ENCODE measurements at places on chromosomes 6 and 20. TPM values are rescaled to one million over a fixed set of nuclear protein-coding genes. Genes with fewer than 3 reads are reported as not detected.

Gene TMEM200A
- total RNA-seq = 3.5 TPM

Gene PSORS1C2
- total RNA-seq = 0.38 TPM

Gene GTF3C6
- 75.3 TPM for total RNA-seq

Gene TBX18
- total RNA-seq = 9.4 TPM

Gene HLA-DOA
- 7.3 TPM for total RNA-seq

Gene SYNJ2
- total RNA-seq = 33.7 TPM

Gene OPRM1
- total RNA-seq = not detected

Gene TRIM15
- total RNA-seq = not detected

Gene ULBP3
- 16.0 TPM for total RNA-seq

Gene PRICKLE4
- 20.7 TPM for total RNA-seq

Gene TEAD3
- 6.3 TPM for total RNA-seq

Gene SCGN
- 0.85 TPM for total RNA-seq

Gene E2F1
- total RNA-seq = 6.7 TPM

Gene DEF6
- 24.0 TPM for total RNA-seq

Gene SIRPG
- not detected for total RNA-seq

Gene NNAT
- total RNA-seq = 0.54 TPM

- no peak for DNase-seq
Measured at GRCh38 chr20:17171746-17172280, 55.0 kb upstream of the PCSK2 start.

DNA sequence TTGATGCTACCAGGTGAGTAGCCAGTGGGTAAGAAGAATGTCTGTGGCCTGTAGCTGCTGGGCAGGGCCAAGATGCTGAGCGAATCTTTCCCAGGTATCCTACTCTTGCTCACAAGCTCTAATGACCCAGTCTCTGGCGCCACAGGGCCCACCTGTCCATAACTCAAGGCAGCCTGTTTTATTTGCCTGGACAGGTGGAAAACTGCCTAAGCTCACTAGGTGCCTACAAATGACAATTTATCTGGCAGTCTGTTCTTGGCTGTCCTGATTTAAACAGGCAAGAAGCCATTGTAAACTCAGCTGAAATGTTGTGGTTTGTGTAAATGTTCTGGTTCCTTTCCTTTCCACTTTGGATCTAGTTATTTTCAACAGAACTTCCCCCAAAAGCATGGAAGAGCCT lies 113.3 kb downstream of the TCP11 start:
- DNase-seq = no peak

GRCh38 chr20:1934721-1935573 lies 39.7 kb downstream of the SIRPA start:
- no peak for DNase-seq

DNA sequence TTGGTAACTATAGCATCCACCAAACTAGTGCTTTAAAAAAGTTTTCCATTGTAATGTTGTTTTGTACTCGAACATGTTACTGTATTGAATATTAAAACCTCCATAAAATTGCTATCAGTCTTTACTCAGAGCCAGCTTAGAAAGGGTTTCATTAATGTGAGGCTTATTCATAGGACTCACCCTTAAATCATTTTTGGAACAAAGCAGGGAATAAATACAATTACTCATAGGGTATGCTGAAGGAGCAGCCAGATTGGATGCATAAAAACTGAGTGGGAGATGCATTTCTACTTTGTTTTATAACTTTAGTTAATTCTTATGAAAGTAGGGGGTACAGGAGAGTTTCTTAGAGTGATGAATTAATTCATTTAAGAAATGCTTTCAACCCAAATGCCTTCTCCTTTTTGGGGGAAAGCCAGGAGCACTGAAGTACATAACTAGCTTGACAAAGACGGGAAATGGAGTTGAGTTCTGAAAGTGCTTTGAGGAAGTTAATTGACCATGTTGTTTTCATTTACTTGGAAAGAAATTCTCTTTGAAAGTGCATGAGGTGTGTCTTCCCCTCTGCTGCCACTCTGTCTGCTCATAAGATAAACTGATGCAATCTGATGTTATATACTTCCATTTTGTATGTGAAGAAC lies 90.3 kb downstream of the RNF144B start:
- DNase-seq = no peak

GRCh38 chr6:163646133-163646532 lies 231.6 kb downstream of the QKI start:
- no peak for DNase-seq

DNA sequence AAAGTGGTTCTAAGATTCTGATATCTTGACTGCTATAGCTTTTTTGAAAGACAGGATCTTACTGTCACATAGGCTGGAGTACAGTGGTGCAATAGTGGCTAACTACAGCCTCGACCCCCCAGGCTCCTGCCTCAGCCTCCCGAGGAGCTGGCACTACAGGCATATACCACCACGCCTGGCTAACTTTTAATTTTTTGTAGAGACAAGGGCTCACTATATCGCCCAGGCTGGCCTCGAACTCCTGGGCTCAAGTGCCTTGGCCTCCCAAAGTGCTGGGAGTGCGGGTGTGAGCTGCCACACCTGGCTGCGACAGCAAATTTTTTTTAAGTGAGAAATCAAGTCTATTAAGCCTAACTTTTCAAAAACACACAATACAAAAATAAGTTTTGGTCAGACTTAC lies 106.6 kb downstream of the NOL4L start:
- DNase-seq = no peak

DNA sequence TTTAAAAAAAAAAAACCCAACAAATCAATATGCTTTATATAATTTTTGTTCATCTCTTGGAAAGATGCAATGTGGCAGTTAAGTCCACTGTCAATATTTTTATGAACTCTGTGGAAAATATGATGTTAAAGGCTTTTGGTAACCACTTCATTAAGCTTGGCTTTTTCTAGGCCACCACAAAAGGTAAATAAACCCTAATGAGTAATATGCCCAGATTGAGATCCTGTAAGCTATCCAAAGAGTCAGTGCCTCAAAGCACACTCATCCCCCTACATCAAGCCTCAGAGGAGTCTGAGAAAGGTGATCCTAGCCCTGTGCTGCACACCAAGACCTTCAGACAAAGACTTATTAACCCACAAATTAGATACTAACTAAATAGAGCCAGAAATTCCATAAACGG lies 121.1 kb downstream of the CDC5L start:
- DNase-seq = no peak

- DNase-seq = no peak
Measured at GRCh38 chr6:33320315-33321181, 3.0 kb upstream of the ZBTB22 start.

GRCh38 chr6:677919-678318 lies 15.0 kb downstream of the EXOC2 start:
- DNase-seq = no peak

DNA sequence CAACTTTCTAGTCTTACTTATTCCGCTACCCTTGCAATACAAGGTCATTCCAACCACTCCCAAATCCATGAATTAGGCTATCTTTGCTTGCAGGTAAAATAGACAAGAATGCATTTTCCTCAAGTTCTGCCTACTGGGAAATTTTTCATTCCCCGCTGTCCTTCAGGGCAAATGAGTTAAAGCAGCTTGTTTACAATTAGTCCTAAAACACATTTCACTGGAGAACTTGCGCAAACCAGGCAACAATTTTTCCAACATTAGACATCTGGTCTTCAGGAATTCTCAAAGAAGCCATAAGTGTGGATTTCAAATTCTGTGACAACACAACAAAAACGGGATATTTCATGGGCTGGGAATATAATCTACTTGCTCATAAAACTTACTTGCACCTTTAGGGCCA lies 20.4 kb downstream of the SPINT4 start:
- no peak for DNase-seq

DNA sequence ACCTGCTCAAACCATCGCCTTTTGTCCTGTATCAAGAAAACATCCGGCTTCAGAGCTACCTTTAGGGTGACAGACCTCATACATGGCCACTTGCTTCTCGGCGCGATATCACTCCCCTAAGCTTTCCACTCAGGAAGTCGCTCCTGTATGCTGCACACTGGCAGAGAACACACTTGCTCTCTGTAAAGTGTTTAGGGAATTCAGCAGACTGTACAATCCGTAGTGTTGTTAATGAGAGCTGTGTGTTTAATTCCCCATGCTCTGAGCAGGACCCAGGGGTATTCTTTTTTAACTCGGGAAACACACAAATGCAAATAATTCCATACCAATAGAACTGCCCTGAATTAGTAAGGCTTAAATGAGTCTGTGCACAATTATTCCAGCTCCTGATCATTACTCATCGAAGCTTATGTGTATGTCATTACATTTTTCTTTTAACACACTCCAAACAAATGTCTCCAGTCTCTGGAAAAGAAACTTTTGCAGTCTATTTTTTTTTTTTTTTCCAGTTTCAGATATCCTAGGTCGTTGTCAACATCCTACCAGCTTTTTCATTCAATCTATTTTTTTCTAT lies 338.7 kb upstream of the ARID1B start:
- DNase-seq = no peak

DNA sequence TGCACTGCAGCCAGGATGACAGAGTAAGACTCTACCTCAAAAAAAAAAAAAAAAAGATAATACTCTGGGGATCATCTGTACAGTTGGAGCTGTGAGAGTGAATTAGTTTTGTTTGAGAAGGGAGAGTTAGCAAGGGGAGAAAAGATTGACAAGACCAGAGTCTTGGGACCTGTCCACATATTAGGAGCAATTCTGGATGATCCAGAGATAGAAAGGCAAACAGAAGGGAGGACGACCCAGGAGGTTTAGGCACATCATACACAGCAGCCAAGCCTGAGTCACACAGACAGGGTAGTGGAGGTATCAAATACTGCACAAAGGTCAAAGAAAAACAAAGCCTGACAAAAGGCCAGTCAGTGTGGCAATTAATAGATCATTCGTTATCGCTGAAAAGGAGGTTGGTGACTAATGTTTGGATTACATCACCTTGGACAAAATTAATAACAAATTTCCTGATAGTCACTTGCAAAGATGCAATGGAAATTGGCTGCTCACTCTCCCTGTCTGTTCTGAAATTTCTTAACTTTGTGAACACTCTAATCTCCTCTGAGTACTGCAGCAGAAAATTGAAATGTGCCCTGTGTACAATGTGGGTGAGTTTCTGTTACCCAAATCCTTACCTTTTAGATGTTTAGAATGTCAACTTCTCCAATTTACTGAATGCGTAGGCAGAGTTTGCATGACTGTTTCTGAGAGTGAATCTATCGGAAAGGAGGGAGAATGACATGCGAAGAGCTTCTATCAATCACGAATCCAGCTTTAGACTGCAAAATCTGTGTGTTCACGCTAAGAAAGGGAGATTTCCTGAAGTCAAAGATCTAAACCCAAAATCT lies 105.4 kb downstream of the TSHZ2 start:
- no peak for DNase-seq

- no peak for DNase-seq
Measured at GRCh38 chr6:148251891-148252290, 90.7 kb upstream of the SASH1 start.

DNA sequence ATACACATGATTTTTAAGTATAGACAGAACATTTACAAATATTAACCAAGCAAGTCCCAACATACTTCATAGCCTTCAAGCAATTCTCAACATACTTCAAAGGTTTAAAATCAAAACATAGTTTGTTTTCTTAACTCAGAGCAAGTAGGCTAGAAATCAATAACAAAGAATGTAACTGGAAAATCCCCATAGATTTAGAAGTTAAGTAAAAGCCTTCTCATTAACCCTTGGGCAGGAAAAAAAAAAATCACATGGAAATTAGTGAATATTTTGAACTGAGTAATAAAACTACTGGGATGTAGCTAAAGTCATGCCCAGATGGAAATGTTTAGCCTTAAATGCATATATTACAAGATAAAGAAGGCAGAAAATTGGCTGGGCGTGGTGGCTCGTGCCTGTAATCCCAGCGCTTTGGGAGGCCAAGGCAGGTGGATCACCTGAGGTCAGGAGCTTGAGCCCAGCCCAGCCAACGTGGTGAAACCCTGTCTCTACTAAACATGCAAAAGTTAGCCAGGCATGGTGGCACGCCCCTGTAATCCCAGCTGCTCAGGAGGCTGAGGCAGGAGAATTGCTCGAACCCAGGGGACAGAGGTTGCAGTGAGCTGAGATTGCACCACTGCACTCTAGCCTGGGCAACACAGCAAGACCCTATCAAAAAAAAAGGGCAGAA lies 316.1 kb downstream of the TAF4 start:
- DNase-seq = no peak

DNA sequence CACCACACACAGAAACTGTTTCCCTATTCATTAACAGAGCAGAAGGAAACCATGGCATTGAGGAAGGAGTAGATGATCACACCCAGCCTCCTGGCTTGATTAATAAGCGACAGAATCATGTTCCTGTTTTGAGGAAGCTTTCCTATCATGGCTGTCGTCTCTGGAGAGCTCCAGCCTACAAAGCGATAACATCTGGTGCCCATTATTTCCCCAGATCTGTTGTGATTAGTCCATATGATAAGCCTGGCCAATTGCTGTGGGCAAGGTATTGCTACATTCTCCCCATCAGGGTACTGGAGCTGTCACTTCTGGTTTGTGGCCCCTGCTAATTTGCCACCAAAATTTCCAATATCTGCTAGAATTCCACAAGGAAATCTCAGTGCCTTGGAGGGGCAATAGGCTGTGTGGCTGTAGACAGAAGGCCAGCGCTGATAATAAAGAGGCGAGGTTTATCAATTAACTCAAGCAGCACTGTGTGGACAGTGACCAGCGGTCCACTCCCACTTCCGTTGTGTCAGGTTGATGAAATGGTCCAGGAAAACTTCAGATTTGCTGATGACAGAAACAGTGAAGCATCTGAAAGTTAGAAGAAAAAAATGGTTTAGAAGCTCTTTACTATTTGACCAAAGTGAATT lies 66.4 kb downstream of the OLIG3 start:
- no peak for DNase-seq

DNA sequence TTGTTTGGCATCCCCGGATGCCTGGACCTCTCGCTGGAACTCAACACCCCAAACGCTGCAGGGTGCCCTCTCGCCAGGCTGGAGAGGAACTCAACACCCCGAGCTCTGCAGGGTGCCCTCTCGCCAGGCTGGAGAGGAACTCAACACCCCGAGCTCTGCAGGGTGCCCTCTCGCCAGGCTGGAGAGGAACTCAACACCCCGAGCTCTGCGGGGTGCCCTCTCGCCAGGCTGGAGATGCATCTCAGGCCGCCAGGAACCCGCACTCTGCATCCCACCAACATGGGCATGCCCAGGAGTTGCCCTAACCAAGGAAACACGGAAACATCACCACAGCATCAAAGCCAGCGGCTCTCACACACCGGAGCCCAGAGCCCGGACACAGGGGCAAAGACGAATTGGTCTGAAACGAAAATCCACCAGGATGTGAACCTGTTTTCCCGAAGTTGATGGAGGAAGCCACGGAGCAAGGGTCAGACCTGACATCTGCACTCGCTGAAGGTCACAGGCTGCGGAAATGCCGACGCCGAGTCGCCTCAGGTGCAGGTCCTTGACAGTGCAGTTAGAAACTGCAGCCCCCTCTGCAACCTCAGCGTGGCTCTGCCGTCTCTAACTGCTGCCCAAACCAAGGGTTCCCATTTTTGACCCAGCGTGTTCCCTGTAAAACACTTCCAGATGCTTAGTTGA lies 37.5 kb downstream of the DLL1 start:
- no peak for DNase-seq

Measured in endothelial cell (in vitro differentiated cells).